ENCODE measurements at places on chromosomes 3 and 15. TPM values are rescaled to one million over a fixed set of nuclear protein-coding genes. Genes with fewer than 3 reads are reported as not detected.

Gene RARRES1
- 323 TPM for total RNA-seq

Gene OCA2
- 4.0 TPM for total RNA-seq

Gene PRR23B
- not detected for total RNA-seq

Gene RAB6B
- 12.0 TPM for total RNA-seq

Gene CD276
- total RNA-seq: 67.9 TPM

Gene C3orf49
- not detected for total RNA-seq

Gene CCRL2
- total RNA-seq: 3.1 TPM

DNA sequence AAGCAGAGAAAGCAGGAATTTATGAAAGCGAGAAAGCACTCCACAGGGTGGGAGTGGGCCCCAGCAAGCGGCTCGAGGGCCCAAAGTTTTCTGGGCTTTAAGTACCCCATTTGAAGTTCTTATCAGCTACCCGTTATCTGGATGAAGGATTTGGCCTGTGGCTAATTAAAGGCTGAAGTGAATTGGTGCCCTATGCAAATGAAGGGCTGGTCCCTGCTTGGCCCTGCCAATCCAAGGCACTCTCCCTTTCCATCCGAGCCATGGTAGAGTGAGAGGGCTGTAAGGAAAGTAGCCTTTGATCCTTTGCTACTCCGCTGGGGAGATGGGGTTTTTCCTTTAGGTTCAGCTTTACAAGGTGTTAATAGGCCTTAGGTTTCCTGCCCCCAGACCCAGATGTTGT lies 469.3 kb upstream of the CFAP20DC start:
- no peak for DNase-seq

- DNase-seq: no peak
Observed at GRCh38 chr3:81419228-81419627, 342.2 kb downstream of the GBE1 start.

DNA sequence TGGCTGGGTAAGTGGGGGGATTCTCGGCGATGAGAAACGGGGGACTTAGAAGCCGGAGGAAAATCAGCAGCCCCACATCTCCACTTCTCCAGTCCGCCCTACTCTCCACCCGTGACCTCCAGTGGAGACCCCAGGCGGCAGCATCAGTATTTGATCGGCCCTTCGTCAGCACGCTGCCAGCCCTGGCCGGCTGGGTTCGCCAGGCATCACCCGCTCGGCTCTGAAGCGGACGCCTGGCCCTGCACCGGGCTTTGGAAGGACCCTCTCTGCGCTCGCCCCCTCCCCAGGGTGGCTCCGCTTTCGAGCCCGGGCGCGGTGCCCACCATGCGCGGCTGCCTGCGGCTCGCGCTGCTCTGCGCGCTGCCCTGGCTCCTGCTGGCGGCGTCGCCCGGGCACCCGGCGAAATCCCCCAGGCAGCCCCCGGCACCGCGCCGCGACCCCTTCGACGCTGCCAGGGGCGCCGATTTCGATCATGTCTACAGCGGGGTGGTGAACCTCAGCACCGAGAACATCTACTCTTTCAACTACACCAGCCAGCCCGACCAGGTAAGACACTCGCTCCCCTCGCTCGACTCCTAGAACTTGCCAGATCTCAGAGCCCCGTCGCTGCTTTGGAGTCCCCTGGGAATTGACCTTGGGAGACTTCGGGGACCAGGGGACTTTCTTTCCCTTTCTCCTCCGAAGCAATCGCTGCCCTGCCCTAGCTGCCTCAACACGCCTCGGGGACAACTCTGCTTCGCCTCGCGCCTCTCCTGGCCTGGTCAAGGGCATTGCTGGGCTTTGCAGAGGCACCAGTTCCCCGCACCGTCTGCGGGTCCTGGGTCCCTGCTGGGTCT lies 561 bp downstream of the SIDT1 start:
- DNase-seq: peak; percentile 51

DNA sequence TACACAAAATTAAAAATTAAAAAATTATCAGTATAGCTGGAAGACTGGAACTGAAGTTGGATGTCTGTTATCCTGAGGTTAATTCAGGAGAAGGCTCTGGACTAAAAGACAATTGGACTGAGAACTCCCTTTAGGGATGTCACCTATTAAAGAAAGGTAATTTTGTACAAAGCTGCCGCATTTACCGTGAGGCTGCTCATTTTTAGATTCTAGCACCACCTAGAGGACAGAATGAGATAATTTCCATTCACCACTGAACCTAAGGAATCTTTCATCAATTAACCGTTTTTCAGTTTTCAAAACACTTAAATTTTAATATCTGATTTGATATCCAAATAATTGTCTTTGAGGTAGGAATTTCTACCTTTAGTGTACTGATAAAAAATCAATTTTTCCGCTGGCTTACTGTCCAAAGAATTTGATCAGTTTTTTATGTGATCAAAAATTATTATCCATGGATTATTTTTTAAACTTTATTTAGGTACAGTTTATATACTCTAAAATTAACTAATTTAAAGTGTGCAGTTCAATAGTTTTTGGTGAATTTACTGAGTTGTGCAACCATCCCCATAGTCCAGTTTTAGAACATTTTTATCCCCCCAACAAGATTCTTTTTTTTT lies 106.7 kb upstream of the TNIK start:
- no peak for DNase-seq

DNA sequence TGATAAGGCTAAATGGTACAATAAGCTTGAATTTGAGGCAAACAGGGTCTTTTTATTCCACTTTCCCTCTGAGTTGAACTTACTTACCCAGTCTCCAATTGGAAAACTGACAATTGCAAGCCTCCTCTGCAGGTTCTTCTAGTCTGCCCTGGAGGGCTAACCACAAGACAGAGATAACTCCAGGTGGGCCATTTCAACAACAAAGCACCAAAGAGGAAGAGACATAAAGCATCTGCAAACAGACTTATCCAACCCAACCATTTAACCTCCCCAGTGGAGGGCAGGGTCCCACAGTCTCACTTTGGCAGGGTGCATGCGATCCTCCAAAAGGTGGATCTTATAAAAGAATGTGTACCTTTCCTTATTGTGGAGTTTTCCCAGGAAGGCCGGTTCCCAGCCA lies 525.8 kb downstream of the DIPK2A start:
- DNase-seq: no peak

- DNase-seq: no peak
Observed at GRCh38 chr15:57387564-57388076, 11.3 kb downstream of the CGNL1 start.

GRCh38 chr15:92906563-92907081 lies 6.5 kb downstream of the CHD2 start:
- no peak for DNase-seq

DNA sequence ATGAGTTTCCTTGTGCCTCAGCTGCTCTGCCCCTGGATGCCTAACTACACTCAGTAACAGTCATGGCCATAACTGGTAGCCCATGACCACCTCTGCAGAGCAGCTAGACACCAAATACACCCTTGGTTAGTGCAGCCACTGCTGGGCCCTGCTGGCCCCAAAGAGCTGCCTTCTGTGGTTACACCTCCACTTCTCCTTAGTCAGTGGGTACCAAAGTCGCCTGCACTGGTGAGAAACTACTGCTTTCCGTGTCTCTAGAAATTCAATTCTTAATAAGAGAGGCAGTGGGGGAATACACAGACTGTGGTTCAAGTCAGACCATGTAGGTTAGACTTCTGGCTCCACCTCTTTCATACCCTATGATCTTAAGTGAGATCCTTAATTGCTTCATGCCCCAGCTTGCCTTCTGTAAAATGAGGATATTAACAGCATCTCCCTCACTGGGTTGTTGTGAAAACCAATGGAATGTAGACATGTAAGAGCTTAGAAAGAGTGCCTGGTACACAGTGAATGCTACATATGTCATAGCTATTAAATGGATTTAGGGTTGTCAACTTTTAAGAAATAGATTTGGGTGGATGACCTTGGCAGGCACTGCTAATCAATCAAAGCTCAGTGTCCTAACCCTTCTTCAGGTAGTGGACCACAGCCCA lies 18.2 kb downstream of the HEG1 start:
- DNase-seq: no peak

- no peak for DNase-seq
Observed at GRCh38 chr3:108088697-108089096, 2.1 kb downstream of the CD47 start.

DNA sequence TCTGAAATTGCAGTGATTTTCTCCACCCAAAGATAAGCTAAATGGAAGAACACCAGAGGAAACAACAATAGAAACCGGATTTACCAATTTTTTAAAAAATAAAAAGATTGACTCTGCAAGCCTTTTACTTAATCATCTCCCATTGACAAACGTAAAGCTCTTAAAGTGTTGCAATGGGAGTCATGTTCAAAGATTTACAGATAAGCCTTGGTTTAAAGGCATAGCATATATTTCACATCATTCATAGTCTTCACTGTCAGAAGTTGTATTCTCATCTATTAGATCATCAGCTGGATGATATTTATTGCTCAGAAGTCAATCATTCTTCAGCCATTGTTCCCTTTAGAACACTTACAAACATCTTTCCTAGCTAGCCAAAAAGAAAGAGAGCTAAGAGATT lies 397.6 kb downstream of the GBE1 start:
- DNase-seq: no peak

DNA sequence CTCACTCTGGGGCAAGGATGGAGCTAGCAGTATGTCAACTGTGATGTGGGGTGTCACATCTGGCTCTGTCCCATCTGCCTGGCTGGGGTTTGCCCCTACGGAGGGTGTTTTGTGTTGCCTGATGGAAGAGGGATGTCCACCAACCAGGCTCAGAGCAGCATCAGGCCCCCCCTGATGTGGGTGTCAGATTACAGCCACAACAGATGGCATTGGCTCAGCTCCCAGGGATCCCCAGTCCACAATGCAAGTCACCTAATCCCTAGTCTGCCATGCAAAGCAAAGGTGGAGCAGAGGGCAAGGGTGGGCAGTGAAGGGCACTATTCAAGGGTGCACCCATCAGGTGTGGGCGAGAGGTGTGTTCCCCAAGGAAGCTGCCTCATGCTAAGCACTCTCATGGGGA lies 48.9 kb upstream of the AMOTL2 start:
- no peak for DNase-seq

- no peak for DNase-seq
Observed at GRCh38 chr15:50943638-50944037, 35.2 kb downstream of the AP4E1 start.

DNA sequence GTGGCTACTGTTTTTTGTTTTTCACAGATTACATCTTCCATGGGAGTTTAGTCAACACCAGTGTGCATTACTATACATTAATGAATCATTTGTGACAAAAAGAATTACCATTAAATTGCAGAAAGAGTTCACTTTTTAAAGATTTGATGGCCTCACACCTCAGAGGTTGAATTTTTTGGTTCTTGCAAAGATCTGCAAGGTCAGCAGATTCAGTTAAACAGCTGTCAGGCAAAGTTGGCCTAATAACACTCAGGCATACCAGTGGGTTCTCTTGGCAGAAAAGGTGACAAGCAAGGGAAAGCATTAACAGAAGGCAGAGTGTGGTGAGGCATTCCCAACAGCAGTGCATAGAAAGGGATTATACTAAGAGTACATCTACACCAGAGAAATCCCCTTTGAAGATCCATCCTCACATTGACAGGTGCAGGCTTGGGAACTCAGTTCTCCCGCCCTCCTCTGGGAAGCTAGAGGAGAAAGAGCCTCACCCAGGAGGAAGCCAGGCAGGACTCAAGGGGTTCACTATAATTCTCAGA lies 24.3 kb upstream of the PTX3 start:
- DNase-seq: no peak

DNA sequence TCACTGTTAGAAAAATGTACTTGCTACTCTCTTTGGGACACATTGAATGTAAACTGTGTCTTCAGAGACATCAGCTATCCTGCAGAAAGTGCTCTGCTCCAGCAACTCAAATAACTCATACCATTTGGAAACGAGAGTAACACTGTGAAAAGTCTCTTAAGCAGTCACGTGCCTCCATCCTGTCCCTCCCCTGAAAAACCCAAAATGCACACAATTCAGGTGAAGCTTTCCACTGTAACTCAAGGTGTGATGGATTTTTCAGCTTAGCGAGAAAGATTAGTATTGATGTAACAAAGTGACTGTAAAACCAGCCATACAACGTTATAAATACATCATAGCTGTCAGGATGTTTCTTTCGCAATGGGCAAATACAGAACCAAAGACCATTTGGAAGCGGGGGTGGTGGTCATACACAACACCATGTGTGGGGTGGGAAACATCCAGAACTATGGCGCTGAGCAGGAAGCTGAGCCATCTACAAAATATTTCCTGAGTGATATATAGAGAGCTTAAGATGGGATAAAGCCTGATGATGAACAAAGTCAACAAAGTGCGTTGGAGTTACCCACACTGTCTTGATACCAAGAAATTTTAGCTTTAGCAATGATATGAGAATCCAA lies 332.3 kb downstream of the FOXP1 start:
- no peak for DNase-seq

- DNase-seq: peak; percentile 49
Observed at GRCh38 chr3:197518881-197519421, 36.8 kb downstream of the BDH1 start.

DNA sequence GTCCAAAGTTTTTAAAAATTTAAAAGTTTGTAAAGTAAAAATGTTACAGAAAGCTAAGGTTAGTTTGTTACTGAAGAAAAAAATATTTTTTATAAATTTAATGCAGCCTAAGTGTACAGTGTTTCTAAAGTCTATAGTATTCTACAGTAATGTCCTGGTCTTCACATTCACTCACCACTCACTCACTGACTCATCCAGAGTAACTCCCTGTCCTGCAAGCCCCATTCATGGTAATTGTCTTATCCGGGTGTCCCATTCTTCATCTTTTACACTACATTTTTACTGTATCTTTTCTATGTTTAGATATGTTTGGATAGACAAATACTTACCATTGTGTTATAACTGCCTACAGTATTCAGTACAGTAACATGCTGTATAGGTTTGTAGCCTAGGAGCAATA lies 36.7 kb upstream of the ATP10A start:
- DNase-seq: no peak

Data from aorta (tissue), 5 donors.